ENCODE measurements at places on chromosomes 5 and 9.

DNA sequence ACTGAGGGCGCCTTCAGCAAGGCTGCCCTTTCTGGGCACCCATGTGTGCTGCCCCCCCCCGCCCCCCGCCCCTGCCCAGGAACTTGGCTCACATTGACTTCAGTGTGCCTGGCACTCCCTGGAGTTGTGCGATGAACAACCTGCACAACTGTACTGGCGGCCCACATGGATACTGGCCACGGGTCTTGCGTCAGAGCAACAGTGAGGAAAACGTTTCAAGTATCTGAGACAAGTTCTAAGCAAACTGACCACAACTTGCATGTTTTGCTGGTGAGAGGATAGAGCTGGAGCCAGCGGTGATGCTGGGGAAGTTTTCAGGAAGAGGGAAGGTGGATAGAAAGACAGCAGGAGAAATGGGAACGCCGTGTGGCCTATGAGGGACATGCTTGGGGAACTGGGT is 45.4 kb downstream of the HABP4 start:
- DNase-seq: no peak

DNA sequence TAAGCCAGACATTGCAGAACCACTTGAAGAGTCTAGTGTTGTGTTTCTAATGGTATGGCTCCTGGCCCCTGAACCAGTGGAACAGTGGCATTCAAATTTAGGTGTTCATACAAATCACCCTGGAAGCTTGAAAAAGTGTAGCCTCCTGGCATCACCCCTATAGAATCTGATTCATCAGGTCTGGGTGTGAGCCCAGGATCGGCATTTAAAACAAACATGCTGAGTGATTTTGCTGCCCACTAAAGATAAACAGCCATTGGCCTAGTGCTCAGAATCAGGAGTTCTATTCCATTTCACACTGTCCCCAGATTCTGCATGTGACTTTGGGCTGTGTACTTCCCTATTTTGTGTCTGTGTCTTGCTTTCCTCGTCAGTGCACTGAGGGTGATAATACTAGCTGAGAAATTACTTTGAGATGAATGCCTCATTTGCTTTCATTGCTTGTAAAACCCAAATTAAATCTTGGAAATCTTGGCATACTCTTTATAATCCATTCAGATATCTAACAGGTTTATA is 241.5 kb upstream of the CLINT1 start:
- no peak for DNase-seq

DNA sequence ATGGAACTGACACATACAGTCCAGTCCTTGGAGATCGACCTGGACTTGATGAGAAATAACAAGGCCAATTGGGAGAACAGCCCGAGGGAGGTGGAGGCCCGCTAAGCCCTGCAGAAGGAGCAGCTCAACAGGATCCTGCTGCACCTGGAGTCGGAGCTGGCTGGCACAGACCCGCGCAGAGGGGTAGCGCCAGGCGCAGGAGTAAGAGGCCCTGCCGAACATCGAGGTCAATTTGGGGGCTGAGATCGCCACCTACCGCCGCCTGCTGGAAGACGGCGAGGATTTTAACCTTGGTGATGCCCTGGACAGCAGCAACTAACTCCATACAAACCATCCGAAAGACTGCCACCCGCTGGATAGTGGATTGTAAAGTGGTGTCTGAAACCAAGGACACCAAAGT is 1610.1 kb upstream of the ACO1 start:
- peak; percentile 67 for DNase-seq

DNA sequence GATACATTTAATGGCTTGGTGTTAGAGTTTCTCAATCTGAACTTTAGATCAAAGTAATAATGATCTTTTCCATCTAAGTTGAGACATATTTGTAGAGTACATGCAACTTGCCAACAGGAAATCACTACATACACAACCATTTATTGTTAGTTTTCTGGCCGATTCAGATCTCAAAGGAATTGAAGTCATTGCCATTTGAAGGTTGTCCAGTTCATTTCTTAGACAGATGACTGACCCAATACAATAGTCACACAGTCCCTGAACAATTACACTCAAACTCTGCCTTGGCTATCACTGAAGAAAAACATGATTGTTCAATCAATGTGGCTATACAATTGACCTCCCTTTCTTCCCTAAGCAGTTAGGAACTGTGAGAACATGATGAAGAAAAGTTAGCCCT is 753.2 kb upstream of the RIOK2 start:
- no peak for DNase-seq

- no peak for DNase-seq
Measured at GRCh38 chr9:86705490-86705889, 241.8 kb downstream of the GAS1 start.

GRCh38 chr5:173672891-173673290 is 56.4 kb upstream of the BOD1 start:
- no peak for DNase-seq

- DNase-seq: peak; percentile 71
Measured at GRCh38 chr5:141883184-141883891, 5.1 kb upstream of the PCDH1 start.

DNA sequence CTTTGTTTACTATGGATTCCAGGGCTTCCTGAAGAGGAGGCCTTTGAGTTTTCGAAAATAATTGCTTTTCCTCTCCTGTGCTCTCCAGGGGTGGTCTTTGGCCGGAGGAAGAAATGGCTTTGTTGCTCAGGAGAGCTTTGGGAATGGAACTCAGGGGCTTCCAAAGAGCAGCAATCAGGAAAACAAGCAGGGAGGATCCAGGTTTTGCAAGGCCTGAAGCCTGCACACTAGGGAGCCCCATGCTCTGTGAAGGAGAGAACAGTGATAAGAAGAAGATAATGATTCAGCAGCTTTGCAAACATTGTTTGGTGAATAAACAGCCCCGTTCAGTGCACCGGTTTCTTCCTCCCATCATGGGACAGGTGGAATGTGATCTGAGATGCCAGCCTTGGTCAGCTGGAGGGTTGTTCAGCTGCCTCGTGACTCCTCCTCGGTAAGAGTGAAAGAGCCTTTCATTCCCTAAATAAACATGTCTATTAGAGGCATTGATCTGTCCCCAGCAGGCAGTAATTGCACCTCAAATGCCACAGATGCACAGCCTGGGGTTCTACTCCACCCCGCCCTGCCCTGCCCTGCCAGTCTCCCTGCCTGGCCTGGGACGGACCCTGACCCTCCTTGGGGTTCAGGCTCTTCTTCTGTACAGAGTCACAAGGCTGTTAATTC is 11.5 kb upstream of the ALDH1B1 start:
- DNase-seq: peak; percentile 75

DNA sequence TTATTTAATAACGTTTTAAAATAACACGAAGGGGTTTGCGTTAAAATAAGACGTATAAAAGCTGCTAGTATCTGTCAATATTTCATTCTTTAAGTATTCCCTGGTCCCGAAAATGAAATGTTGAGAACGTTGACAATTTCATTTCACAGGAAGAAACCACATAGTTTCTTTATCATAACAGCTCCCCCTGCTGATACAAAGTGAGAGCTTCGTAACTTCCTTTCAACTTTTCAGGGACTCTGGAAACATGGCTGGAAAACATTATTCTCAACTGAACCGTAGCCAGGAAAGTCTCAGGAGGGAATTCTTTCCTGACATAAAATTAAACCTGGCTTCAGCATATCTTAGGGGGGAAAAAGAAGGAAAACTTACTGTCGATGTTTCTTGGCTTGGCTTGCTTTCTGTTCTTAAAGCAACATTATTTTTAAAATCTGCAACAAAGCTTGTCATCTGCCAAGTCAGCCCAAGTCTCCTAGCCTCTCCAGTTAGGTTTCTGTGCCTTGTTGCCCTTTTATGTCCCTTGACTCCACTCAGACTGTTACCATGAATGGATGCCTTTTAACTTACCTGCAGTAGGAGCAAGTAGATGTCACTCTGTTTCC is 122.9 kb upstream of the DAB2 start:
- peak; percentile 13 for DNase-seq

- no peak for DNase-seq
Measured at GRCh38 chr5:139177809-139178588, 20.2 kb downstream of the SIL1 start.

- DNase-seq: no peak
Measured at GRCh38 chr5:96159043-96159442, 197.4 kb upstream of the ELL2 start.

- no peak for DNase-seq
Measured at GRCh38 chr9:127808347-127809001, 5.8 kb downstream of the FPGS start.

DNA sequence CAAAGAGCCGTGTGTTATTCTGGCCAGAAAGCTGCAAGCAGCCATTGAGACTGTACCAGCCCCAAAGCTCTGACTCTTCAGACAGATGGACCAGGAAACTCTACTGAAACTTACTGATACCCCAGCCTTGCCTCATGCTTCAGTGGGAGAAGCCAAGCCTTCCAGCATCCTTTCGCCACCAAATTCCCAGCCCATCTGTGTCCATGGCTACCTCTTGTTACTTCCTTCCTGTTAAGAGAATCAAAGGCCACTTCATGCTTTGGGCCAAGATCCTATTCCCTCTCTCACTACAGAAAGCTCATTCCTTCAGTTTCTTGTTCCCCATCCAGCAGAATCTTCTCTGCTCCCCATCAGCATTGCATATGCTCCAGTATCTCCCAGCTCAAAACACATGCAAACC is 46.9 kb upstream of the FREM1 start:
- DNase-seq: no peak

GRCh38 chr5:175694371-175695160 is 36.7 kb downstream of the HRH2 start:
- DNase-seq: no peak

- no peak for DNase-seq
Measured at GRCh38 chr9:125586172-125586511, 120.9 kb downstream of the MAPKAP1 start.

DNA sequence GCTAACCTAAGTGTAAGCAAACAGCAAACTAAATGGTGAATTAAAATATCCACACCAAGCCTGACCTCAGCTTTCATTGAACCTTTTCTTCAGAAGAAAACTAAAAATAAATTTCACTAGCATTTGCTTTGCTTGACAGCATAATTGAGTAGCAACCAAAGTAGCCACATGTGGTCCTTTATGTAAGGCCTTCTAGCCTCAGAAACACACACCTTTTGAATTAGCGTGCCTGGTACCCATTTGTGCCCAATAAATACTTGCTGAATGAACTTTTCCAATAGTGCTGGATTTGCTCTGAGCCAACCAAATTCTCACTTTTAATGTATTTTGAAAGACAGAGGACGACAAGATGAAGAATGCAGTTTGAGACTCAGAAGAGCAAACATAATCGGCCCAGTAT is 2.1 kb upstream of the NIPBL start:
- no peak for DNase-seq

GRCh38 chr9:20981486-20981885 is 50.0 kb downstream of the HACD4 start:
- DNase-seq: no peak

DNA sequence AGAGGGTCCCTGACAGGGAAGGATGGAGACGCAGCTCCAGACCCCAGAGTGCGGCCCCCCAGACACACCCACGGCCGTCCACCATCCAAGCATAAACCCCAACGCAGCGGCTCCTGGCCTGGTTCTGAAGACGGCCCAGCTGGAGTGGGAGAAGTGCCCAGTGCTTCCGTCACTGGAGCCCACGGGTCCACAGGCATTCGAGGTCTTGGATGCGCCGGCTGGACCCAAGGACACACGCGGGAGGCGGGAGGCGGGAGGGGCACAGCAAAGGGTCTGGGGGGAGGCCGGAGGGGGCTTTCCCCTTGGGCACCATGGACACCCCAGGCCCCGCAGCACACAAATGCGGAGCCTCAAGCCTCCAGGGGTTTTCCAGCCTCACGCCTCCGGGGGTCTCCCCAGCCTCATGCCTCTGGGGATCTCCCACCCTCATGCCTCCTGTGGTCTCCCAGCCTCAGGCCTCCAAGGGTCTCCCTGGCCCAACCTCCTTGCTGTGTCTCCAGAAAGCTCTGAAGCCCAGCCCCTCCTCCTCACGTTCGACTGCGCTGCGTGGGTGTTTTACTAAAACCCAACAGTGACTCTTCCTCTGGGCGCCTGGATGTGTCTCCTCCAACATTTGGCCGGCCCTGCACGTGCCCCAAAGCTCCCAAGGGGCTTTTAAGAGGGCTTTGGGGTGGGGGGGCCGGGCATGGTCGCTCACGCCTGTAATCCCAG is 15.2 kb downstream of the EXD3 start:
- DNase-seq: no peak

- no peak for DNase-seq
Measured at GRCh38 chr5:104751969-104752368, 1189.4 kb upstream of the NUDT12 start.

DNA sequence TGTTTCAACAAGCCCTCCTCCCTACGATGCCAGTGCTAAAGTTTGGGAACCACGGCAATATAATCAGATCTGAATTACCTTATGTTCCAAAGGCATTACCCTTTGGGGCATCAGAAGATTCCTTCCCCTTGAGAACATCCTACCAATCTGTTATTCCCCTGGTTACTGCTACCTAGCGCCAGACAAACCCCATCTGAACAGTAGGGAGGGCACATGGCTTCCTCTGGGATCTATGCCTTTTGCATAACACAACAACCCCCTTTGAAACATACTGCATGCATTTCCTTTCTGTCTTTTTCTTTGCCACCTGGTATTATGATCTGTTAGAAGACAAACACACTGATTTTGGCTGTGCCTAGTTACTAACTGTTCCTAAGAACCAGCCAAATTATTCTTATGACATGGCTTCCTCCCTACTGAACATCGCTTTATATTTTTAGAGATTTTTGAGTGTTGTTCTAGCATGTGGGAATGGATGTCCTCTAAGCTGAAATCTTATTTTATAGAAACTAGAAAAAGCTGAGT is 103.9 kb upstream of the DAPK1 start:
- no peak for DNase-seq

DNA sequence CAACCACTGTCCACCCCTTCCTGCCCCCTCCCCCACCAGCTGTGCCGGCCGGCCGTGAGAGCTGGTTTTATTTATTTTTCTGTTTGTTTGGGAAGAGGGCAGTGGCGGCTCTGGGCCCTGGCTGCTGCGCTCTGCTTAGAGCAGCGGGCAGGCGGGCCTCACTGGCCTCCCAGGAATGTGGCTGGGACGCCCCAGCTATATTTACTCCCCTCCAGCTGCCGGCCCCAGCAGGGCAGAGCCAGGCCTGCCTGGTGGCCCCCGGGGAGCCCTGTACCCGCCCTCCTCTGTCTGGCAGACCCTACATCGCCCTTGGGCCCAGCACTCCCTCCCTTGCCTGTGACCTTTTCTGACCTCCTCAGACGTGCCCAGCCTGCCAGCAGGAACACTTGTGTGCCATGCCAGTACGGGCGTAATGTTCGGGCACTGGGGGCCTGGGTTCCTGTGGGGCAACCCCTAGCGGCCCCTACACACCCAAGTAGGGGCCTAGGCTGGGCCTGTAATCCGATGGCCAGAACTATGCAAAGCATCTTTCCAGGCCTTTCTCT is 7.7 kb downstream of the CXXC5 start:
- no peak for DNase-seq

DNA sequence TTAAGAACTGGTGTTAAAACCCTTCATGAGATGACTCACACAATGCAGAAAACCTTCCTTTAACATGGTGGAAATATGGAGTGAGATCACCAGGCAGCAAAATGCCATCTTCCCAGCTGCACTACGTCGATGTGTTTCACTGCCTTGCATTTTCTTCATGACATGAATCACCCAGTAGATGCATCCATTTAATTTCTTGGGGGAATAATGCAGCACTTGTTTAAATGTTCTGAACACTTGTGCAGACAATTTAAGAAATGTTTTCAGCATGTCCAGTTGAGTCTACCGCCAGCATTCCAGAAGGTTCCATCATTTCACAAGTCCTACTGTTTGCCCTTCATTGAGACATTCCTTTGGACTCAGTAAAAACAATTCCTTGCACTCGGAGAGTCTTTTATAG is 81.6 kb downstream of the ADAMTS16 start:
- no peak for DNase-seq

GRCh38 chr5:164013077-164013670 is 507.8 kb downstream of the MAT2B start:
- peak; percentile 52 for DNase-seq

- DNase-seq: no peak
Measured at GRCh38 chr9:129319938-129320481, 141.9 kb upstream of the IER5L start.

Measured in NT2/D1 (cell line).